ENCODE measurements at places on chromosomes 4 and X.

DNA sequence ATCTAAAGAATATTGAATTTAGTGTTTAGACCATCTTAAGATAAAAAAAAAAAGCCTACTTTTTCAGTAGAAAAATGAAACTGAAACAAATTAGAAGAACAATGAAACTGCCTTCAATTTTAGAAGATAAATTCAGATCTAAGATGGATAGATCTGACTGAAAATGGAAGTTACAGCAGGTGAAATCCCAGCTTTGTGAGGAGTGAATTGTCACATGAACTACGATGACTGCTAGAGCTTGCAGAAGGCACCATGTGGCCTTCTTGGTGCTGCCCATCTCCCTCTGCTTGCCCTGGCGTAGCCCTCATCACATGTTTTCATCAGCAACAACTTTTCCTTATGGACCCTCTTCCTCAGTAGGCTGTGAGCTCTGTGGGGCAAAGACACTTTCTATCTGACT, 51.4 kb upstream of the EMCN start:
- no peak for DNase-seq

DNA sequence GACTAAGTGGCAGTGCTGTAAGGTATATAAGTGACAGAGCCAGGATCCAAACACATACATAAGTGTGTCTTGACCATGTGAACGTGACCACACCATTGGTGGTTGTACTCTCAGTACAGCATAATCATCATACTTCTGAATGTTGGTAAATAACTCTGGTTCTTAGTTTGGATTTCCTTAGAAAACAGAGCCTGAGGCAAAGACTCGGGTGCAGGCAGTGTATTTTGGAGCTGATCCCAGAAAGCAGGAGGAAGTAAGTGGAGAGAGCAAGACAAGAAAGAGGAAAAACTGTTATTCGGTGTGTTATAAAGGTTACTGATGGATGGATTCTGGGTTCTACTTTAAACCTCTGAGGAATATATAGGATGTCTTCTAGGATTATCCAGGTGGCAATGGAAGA, 127.9 kb downstream of the SLC39A8 start:
- no peak for DNase-seq

- DNase-seq: no peak
These were observed 44.3 kb downstream of the AR start for GRCh38 chrX:67587946-67588624.

GRCh38 chrX:154840856-154841255, 6.4 kb upstream of the SMIM9 start:
- DNase-seq: no peak

DNA sequence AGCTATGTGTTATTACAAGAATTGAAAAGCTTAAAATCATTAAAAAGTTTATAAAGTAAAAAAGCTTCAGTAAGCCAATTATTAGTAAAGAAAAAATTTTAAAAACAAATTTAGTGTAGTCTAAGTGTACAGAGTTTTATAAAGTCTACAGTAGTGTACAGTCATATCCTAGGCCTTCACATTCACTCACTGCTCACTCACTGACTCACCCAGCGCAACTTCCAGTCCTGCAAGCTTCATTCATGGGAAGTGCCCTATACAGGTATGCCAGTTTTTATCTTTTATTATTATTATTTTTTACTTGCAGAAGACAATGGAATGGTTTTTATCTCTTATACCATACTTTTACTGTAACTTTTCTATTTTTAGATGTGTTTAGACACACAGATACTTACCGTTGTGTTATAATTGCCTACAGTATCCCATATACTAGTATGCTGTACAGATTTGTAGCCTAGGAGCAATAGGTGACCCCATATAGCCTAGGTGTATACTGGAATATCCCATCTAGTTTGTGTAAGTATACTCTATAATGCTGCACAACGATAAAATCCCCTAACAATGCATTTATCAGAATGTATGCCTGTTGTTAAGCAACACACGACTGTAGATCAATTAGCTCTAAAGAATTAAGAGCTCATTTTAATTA, 230.7 kb downstream of the DCLK2 start:
- DNase-seq: no peak

DNA sequence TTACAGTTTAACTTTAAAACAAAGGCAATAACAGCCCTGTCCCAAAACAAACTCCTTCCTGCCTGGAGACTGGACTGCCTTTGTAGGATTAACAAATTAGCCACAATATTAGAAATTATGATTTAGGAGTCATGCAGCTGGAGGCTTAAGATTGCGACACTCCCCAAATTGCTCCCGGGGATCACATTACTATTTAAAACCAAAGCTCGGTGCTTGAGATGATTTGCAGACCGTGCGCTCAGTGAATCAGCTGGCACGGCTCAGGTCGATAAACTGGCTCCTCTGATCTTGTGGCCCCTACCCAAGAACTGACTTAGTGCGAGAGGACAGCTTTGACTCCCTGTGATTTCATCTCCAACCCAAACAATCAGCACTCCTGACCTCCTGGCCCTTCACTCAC, 829.3 kb downstream of the NLGN4X start:
- no peak for DNase-seq

DNA sequence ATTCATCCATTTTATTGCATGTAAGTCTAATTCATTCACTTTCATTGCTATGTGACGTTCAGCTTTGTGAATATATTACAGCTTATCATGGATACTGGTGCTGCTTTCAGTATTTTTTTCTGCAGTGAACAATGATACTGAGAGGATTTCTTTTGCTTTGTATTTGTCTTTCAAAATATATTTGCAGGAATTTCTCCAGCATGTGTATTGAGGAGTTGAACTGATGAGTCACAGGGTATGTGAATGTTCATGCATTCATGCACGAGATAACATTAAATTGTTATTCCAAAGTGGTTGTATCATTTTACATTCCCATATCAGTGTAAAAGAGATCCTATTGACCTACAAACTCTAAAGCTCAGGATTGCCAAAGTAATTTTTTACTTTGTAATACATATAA, 283.8 kb upstream of the ARSJ start:
- DNase-seq: no peak

- no peak for DNase-seq
These were observed 27.6 kb downstream of the ARSD start for GRCh38 chrX:2901367-2902036.

DNA sequence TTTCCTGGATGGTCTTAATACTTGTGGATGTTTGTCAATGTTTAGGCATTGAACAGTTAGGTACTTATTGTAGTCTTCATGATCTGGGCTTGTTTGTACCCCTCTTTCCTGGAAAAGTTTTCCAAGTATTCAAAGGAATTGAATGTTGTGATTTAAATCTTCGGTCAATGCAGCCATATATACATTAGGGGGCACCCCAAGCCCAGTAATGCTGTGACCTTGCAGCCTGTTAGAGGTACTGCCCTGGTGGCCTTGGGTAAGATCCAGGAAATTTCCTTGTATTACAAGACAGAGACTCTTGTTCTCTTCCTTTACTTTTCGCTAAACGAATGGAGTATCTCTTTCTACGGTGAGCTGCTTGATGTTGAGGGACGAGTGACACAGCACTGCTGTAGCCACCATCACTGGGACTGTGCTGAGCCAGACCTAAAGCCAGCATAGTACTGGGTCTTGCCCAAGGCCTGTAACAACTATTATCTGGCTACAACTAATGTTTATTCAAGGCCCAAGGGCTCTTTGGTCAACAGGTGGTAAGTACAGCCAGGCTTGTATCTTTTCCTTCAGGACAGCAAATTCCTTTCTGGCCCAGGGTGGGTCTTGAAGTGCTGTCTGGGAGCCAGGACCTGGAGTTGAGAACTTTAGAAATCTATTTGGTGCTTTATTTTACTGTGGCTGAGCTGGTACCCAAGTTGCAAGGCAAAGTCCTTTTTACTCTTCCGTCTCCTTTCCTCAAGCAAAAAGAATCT, 118.3 kb upstream of the ATOH1 start:
- no peak for DNase-seq

- no peak for DNase-seq
These were observed 5.4 kb upstream of the CXCR3 start for GRCh38 chrX:71623714-71624113.

DNA sequence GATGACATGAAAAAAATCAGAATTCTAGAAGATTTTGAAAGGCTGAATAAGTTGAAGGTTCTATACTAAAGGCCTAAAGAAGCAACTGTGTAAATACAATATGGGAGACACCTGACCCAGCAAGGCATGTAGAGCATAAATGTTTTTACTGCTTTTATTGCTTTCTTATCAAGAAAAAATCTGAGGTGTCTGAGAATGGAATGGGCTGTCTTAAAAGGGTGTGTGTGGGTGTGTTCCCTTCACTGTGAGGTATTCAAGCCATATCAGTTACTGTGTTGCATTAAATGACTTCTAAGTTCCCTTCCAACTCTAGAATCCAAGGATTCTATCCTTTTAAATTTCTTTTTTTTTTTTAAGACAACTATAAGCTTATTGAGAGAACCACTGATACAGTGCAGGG, 15.7 kb downstream of the ATP8A1 start:
- DNase-seq: no peak

DNA sequence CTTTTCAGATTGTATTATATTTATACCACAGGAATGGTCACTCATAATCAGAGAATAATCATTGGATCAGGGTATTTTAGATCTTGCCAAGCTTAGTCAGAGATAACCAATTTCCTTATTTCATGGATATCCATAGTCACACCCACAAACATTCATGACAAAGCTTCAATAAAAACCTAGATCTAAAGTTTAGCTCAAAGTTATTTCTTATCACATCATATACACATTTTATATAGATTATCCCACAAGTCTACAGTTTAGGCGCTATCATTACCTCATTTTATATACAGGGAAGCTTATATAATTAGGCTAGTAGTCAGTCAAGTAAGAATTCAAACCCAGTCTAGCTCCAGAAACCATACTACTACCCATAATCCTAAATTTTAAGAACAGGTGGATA, 82.3 kb downstream of the SLC10A7 start:
- DNase-seq: no peak

GRCh38 chr4:79287718-79288117, 38.1 kb downstream of the NAA11 start:
- no peak for DNase-seq

DNA sequence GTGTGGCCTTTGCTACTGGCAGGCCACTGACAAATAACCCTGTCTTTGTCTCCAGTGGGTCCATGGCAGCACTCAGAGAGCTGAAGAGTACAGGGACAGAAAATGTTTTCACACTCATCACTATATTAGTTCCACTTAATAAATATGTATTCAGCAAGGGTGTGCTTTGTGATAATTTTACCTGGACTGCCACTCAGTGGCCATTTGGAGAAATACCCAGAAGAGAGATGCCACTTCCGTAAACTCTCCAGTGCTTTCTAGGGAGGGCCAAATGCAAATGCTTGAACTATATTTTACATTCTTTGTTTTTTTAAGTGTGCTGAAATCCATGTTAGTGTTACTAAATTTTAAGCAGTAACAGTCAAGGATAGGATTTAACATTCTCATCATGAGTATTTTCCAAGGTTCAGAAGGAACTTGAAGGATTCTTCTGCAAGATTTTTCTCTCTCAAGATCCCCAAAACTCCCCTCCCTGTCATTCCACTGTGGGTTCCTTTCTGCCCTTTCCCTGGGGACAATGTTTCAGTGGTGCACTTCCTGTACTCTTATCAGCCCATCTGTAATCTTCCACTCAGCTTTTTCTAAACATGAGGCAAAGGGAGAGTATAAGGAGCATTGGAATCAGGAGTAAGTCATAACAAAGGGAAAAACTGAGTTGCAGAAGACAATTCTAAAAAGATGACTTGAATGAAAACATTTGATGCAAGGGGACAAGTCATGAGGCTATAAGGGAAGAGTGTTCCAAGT, 46.0 kb downstream of the TFDP3 start:
- DNase-seq: no peak

- no peak for DNase-seq
These were observed 76.7 kb downstream of the PDS5A start for GRCh38 chr4:39900966-39901365.

- no peak for DNase-seq
These were observed 22.4 kb upstream of the MGST2 start for GRCh38 chr4:139643042-139643895.

- DNase-seq: no peak
These were observed 243.9 kb downstream of the UNC5C start for GRCh38 chr4:95304898-95305297.

DNA sequence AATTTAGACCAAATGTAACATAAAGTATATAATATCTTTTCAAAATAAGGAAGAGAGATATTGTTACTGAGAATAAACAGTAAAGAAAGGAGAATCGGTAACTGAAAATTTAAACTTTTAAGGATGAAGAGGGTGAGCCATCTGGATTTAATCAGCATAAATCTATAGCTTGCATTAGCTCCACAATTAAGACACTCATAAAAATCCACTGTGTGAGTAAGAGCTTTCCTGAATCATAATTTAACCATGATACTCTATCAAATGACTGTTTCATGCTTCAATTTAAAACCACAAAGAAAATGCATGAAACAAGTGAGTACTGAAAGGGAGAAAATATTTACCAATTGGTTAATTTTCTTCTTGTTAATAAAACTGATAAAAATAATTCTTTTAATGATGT, 951.5 kb upstream of the SLIT2 start:
- DNase-seq: no peak

- no peak for DNase-seq
These were observed 13.6 kb downstream of the EXOC1 start for GRCh38 chr4:55866973-55867574.

GRCh38 chrX:154295664-154296310, at the start of gene TKTL1:
TKTL1 (plus strand) TSS chrX:154295795; CDS start chrX:154295860, 65 bp downstream.
- no peak for DNase-seq

- no peak for DNase-seq
These were observed 1.7 kb upstream of the AFP start for GRCh38 chr4:73434311-73434710.

DNA sequence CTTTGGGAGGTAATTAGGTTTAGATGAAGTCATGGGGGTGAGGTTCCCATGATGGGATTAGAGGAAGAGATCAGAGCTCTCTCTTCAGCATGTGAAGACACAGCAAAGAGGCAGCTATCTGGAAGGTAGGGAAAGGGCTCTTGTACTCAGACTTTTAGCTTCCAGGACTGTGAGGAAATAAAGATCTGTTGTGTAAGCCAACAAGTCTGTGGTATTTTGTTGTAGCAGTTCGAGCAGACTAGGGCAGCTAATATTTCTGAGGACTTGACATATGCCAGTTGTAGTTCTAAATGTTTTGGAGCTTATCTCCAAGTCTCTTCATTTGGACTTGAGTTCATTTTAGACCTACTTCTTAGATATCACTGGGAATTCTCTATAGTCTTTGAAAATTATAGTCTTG, 137.3 kb upstream of the PDE5A start:
- DNase-seq: no peak

DNA sequence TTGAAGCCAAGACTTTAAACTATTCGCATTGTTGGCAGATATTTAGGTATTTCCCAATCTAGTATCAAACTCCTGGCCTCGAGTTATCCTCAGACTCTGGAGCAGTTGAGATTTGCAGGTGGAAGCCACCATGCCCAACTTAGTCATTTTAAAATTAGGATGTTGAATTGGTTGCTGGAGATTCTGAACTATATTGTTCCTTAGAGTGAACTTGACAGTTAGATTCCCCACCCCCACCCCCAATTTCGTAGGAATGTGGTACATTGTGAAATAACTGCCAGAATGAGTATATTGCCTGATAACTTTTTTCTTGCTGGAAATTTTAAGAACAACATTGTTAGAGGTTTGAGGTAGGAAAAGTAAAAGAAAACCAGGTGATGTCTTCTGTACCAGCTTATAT, 2.3 kb downstream of the NOCT start:
- no peak for DNase-seq

GRCh38 chr4:38562751-38563198, 101.2 kb upstream of the KLF3 start:
- no peak for DNase-seq

All from activated CD8-positive, alpha-beta memory T cell treated with anti-CD3 and anti-CD28 coated beads for 1 hour (primary cell).